Hematopoietic multipotent progenitor cell treated with erythropoietin and hydrocortisone succinate and interleukin-3 and kit ligand, for 6 days (in vitro differentiated cells): ENCODE measurements at places on chromosomes 11 and 22.

GRCh38 chr11:17852246-17852645 lies 117.7 kb downstream of the KCNC1 start:
- no peak for DNase-seq

GRCh38 chr11:11605821-11606450 lies 15.9 kb downstream of the GALNT18 start:
- DNase-seq = no peak

DNA sequence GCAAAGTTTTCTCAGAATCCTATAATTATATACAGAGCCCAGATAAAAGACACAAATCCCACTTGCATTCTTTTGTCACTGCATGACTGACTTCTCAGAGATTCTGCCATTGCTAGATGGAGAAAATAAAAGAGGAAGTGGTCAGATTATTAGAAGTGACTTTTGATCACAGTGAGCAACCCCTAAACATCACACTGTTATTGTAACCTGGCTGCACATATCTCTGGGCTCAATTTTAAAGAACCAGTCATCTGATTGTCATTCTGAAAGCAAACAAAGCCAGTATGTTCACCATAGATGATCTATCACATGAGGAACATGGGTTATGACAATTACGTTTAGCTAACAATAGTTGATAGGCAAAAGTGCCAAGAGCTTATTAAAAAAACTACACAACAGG lies 47.8 kb downstream of the COPB1 start:
- peak; percentile 46 for DNase-seq

GRCh38 chr11:31610544-31610943 lies 101.0 kb downstream of the ELP4 start:
- no peak for DNase-seq

GRCh38 chr11:120908461-120909181 lies 115.3 kb upstream of the TBCEL start:
- DNase-seq = peak; percentile 66

- DNase-seq = no peak
Measured at GRCh38 chr11:1653541-1654387, 24.2 kb downstream of the KRTAP5-5 start.

- DNase-seq = no peak
Measured at GRCh38 chr11:99865951-99866350, 821.1 kb upstream of the ARHGAP42 start.

DNA sequence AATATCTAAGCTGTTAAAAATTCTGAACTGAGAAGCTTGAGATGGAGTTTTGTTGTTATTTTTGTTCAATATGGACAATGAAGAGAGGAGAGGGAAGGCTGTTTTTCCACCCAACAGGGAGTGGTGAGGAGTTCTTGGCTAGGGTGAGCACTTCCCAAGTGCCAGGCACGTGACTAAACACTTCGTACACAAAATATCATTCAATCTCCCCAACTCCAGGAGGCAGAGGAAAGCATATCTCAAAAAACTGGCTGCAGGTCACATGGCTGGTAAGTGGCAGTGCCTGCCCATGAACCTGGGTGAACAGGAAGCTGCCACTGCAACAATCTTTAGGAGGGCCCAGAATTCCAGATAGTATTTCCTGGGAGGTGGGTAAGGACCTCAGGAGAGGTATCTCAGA lies 11.6 kb downstream of the ELF5 start:
- DNase-seq = peak; percentile 52

DNA sequence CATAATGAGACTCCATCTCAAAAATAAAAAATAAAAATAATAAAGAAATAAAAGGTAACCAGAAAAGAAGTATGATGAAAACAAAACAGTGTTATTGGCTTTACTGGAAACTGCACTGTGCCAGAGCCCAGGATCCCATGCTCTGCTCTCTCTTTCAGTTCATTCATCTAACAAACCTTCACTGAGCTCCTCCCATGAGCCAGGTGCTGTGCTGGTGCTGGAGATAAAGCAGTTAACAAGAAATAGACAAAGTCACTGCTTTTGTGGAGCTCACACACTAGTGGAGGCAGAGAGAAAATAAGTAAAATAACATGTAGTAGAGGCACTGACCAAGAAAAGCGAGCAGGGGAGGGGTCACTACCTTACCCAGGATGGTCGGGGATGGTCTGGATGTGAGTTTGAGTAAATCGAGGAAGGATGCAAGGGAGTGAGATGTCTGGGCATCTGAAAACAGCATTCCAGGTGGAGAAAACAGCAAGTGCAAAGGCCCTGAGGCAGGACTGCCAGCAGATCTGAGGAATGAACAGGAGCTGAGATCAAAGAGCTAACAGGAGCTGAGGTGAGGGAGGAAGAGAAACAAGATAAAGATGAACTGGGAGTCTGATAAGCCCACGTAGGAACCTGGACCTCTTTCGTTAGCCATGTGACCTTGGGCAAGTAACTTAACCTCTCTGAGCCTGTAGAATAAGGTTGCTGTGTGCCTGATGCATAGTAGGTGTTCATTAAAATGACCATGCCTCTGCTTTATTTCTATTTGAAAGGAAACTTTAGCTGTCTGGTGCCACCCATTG lies 31.3 kb upstream of the CD82 start:
- peak; percentile 52 for DNase-seq

GRCh38 chr11:92978271-92979111 lies 9.0 kb downstream of the MTNR1B start:
- DNase-seq = no peak

DNA sequence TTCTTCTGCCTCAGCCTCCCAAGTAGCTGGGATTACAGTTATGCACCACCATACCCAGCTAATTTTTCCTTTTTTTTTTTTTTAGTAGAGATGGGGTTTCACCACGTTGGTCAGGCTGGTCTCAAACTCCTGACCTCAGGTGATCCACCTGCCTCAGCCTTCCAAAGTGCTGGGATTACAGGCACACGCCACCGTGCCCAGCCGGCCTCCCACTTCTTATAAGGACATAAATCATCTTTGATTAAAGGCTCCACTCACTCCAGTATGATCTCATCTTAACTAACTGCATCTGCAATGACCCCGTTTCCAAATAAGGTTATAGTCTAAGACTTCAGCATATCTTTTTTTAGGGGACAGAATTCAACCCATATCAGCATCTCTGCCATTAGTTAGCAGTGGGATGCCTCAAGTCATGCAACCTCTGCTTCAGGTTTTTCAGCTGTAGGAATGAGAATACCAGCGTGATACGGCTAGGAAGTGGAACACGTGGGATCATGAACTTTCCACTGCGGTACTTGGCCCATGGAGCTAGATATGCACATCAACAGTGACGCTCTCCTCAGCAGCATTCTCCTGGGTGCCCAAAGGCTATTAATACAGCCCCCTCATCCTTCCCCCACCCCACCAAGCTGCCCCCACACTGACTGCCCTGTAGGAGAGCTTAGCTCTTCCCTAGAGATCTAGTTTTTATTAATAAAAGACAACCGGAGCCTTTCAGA lies 41.4 kb downstream of the MCHR1 start:
- DNase-seq = no peak

DNA sequence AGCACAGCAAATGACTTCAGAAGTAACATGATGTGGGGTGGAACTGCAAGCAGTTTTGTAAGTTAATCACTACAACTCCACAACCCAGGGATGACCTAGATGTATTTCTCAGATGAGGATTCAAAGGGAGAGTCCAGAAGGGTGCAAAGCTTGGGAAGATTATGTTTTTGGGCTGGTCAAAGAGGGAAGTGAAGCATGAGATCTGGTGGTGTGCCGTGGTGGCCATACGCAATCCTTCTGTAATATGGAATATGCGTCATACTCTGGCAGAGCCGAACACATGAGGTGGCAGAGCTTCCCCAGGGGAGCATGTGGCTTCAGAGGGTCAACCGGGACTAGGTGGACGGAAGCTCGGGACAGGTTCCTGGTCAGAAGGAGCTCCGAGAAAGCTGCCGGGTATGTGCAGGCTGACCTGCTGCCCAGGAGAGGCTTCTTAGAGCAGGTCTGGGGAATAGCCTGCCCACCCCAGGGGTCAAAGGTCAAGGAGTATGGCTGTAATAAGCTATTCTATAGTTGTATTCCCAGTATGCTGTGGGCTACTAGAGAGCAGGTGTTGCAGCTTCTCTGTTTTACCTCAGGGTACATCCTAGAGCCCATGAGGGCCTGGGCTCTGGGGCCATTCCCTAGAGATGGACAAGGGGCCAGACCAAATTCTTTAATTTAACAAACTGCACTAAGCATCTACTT lies 70.1 kb upstream of the PHOX2A start:
- no peak for DNase-seq

DNA sequence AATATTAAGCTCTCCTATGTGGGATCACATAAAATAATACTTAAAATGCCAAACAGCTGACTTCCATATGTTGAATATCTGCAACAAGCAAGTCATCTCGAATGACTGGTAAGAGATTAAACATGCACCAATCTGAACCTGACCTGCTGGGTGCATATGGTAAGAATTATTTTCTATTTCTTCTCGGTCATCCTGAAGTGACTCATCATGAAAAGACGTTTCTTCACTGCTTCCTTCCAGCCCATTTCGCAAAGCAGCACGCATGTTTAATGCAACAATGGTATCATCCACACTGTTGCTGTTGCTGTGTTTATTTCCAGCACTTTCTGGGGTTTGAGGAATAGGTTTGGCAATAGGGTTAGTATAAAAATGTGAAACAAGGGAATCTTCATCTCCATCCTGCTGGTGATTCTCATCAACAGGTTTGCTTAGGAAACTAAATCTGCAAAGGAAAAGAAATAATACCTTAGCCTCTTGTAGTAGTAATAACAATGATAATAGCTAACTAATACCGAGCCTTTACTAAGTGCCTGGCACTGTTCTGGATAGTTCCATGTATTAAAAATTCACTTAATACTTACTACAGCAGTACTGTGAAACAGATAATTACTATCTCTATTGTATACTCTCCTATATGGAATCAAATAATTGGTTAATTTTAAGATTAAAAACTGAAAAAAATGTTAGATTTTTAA lies 52.0 kb upstream of the CHRNA10 start:
- DNase-seq = peak; percentile 11

- DNase-seq = no peak
Measured at GRCh38 chr22:38257181-38257580, 15.6 kb downstream of the TMEM184B start.

DNA sequence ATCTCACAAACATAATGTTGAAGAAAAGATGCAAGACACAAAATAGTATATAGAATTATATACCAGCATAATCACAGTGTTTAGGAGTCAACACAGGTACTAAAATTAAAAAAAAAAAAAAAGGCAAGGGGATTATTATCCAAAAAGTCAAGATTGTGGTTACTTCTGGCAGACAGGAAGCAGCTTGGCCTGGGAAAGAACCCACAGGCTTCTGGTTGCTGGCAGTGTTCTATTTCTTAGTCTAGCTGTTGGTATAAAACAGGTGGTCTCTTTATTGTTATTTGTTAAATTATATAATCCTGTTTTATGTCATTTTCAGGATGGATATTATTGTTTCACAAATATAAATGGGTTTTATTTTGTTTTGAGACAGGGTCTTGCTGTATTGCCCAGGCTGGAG lies 54.0 kb downstream of the C11orf58 start:
- peak; percentile 40 for DNase-seq

DNA sequence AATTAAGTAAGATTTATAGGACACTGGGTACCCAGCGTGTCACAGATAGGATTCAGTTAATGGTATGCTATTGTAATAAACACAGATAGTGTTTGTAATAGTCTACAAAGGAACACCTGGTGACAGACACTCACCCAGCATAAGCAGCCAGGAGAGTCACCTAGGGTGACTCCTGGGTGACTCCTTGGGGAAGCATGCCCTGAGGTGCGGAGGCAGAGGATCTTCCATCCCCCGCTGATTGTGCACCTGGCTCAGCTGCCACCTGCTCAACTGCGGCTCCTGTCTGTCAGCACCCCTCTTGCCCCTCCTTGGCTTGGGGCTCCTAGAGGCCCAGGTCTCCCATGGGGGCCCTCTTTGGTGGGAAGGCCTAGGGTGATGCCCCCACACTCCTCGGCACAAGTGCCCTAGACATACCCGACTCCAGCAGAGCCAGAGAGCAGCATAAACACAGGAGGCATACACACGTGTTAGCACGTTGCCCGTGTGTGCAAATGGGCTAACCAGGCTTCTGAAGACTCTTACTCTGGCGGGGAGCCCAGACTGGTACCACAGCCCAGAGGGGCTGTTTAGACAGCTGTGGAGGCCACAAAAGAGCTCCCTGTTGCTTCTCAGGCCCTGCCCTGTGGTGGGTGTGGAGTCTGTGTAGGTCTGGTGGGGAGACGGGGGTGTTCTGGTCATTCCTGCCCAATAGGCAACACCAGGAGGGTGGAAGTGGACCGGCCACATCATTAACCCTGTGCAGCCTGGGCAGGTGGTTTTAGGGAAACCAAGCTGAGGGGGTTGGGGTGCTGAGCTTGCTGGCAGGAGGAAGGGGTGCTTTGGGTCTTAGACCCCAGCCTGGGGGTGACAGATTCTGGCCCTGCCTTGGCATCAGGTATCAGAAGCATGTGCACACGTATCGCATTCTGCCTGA lies 3.0 kb downstream of the INPPL1 start:
- no peak for DNase-seq

GRCh38 chr11:68682531-68682961 lies 1.8 kb upstream of the GAL start:
- DNase-seq = no peak

DNA sequence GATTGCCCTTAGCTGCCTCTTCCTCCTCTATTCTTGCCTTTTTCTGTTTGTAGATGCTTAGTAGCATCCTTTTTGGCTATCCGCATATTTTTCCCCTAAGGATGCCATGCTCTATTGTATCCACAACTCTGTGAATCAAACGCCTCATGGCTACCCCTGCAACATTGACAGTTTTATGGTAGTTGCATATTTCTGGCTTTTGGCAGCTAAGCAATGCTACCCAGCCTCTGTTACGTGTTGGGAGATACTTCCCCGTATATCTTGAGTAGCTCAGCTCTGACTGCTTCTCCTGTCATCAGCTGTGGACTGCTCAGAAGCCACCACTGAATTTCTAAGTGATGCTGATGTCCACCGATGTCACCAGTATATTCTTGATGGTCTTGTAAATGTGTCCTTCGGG lies 15.1 kb upstream of the SLC3A2 start:
- DNase-seq = no peak

- no peak for DNase-seq
Measured at GRCh38 chr22:26558248-26558895, 31.6 kb downstream of the TPST2 start.

GRCh38 chr11:125494974-125495725 lies 915 bp downstream of the FEZ1 start:
- DNase-seq = no peak

DNA sequence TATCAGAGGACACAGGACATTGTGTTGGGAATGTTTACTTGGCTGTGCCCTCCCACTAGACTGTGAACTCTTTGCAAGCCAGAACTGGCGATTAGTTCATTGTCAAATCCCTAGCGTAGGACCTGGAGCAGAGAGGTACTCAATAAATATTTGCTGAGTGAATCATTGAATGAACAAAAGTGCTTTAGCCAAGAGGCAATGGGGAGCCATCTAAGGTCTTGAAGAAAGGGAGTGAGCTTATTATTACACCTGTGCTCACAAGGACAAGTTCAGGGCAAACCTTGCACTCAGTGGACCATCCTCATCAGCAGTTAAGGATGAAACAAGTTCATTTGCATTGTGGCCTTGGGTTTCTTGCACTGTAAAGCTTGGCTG lies 1.1 kb upstream of the RASSF10 start:
- DNase-seq = no peak
